ENCODE measurements at places on chromosomes 3 and 15.

DNA sequence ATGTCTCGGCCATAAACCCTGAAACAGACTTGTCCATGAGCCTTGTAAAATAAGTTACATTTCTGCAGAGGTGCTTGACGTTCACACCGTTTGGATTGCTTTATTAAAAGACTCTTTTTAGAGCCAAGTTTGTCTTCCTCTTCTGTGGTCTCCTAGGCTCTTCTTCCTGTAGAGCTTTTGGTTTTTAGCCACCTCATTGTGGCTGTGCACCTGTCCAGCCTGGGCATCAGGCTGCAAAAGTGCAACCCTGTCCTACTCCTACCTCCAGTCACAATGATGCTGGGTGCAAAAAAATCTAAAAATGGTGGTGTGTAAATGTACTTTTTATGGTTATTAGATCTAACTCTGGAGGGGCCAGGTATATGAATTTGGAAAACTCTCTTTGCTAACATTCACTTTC lies 2.8 kb upstream of the RIOX2 start:
- DNase-seq = no peak

GRCh38 chr3:157199841-157200240 lies 39.9 kb upstream of the CCNL1 start:
- no peak for DNase-seq

DNA sequence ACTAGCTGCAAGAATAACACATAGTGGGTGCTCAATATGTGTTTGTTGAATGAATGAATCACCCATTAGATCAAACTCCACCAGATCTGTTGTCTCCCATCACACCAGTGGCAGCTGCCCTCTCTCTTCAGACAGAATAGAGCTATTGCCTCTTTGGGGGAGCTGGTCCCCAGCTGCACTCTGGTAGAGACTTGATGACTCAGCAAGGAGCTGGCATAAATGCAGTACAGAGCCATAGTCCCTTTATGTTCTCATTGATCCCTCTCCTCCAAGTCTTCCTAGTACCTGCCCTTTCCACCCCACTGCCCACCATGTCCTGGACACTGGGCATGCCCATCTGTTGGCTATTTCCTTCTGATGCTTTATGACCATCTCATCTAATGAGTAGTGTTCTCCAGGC lies 361.9 kb downstream of the LRTM1 start:
- no peak for DNase-seq

- DNase-seq = no peak
Measured at GRCh38 chr3:141796889-141797781, 33.9 kb downstream of the GRK7 start.

GRCh38 chr3:176078906-176079305 lies 1118.4 kb downstream of the TBL1XR1 start:
- no peak for DNase-seq

- no peak for DNase-seq
Measured at GRCh38 chr3:15653321-15653720, 51.8 kb downstream of the BTD start.

DNA sequence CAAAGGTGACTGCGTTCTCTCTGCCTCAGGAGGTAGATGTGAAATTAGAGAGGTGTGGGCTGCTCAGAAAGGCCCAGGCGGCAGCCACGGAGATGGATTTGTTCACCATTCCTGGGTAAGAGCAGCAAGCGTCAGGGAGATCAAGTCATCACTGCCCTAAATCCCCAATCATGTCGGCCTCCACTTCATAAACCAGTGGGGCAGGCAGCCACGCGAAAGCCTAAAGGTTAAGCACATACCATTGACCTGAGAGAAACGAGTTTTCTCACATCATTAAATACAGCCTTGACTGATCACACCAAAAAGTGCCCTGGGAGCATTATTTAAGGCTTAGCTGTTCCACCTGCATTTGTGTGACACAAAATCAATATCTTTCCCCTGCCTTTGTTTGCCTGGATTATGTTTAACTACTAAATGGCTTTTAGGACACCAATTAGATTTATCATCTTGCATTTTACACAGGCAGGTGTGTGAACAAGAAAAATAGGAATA lies 50.7 kb upstream of the FOXB1 start:
- no peak for DNase-seq

DNA sequence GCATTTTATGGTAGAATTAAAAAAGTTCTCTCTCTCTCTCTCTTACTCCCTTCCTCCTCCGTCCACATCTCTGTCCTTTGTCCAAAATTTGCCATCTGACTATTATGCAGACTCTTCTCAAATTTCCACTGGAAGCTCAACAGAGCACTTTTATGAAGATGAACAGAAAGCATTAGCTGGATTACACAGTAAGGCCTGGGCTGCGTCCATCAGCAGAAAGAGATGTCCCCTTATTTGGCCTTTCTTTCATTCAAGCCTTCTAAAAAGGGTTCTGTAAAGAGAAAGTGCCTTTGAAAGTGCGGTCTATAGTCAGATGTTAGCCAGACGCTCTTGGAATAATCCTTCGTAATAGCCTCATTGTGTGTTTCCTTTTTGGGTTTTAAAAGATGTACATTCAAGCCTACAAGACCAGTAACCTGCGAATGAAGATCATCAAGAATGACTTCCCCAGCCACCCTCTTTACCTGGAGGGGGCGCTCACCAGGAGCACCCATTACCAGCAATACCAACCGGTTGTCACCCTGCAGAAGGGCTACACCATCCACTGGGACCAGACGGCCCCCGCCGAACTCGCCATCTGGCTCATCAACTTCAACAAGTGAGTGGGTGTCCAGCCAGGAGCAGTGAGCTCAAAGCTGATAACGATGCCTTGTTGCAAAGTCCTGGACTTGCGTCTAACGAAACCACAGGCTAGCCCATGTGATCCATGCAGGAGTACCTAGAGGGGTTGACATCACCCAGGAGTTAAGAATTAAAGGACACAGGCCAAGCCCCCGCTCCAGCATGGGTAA lies 53.1 kb downstream of the MESD start:
- peak; percentile 40 for DNase-seq

GRCh38 chr3:42173307-42173706 lies 82.2 kb downstream of the TRAK1 start:
- DNase-seq = no peak

GRCh38 chr3:111728566-111728935 lies 130.5 kb upstream of the PHLDB2 start:
- DNase-seq = no peak

- DNase-seq = no peak
Measured at GRCh38 chr15:23516866-23517265, 48.6 kb upstream of the MKRN3 start.
